Natural killer cell treated with Interleukin-12 subunit alpha and Interleukin-12 subunit beta and Interleukin-15 and Interleukin-18, amount 100 ng/mL, for 72 hours (primary cell): ENCODE measurements at places on chromosomes 16 and 17. TPM values are rescaled to one million over a fixed set of nuclear protein-coding genes. Genes with fewer than 3 reads are reported as not detected.

GRCh38 chr16:12100124-12100647, 123.7 kb downstream of the SNX29 start:
- H3K36me3 ChIP-seq = no peaks in the 10 kb centered on the region
- no peak overlapping the region for H3K27ac ChIP-seq
- no peaks in the 10 kb centered on the region for H3K27me3 ChIP-seq
- peaks cover 6% of the 10 kb centered on the region for H3K4me1 ChIP-seq

GRCh38 chr16:49491771-49492761, 118.5 kb downstream of the C16orf78 start:
- no peak overlapping the region for H3K4me3 ChIP-seq
- peak; percentile 56 for DNase-seq
- peaks cover 2% of the 10 kb centered on the region for H3K27me3 ChIP-seq
- H3K4me1 ChIP-seq = no peaks in the 10 kb centered on the region
- H3K36me3 ChIP-seq = no peaks in the 10 kb centered on the region

GRCh38 chr17:33038740-33039139, 47.1 kb downstream of the SPACA3 start:
- DNase-seq = no peak
- H3K27me3 ChIP-seq = peaks cover 59% of the 10 kb centered on the region
- H3K4me1 ChIP-seq = no peaks in the 10 kb centered on the region
- no peak overlapping the region for H3K27ac ChIP-seq
- no peak overlapping the region for H3K4me3 ChIP-seq

- no peak overlapping the region for H3K4me3 ChIP-seq
- no peaks in the 10 kb centered on the region for H3K27me3 ChIP-seq
- peaks cover 3% of the 10 kb centered on the region for H3K36me3 ChIP-seq
- H3K4me1 ChIP-seq = peaks cover 11% of the 10 kb centered on the region
- no peak overlapping the region for H3K27ac ChIP-seq
Measured at GRCh38 chr16:14168146-14168545, 97.0 kb downstream of the MRTFB start.

DNA sequence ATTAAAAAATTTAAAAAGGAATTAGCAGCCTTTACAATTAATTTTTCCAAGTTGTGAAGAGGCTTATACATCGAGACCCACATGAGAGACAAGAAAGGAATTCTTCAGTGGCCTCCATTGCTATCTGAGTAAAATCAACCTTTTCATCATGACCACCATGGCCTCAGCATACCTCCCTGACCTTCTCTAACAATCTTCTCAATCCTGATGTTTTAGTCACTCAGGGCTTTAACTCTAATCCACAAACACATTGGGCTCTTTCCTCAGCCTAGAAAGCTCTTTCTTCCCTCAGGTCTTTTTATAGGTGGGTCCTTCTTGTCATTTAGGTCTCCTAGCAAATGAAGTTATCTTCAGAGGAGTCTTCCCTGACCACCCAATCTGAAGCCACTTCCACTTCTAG, 46.4 kb downstream of the SPOP start:
- H3K27me3 ChIP-seq = no peaks in the 10 kb centered on the region
- H3K4me1 ChIP-seq = peaks cover 6% of the 10 kb centered on the region
- DNase-seq = no peak
- H3K27ac ChIP-seq = no peak overlapping the region

- no peak for DNase-seq
- peaks cover 7% of the 10 kb centered on the region for H3K4me1 ChIP-seq
- H3K27ac ChIP-seq = no peak overlapping the region
- H3K4me3 ChIP-seq = no peak overlapping the region
Measured at GRCh38 chr16:17519101-17519955, 48.6 kb upstream of the XYLT1 start.

Gene HBA2
- total RNA-seq = not detected
